GM20000 (cell line): ENCODE measurements at places on chromosomes 1 and 21.
A peak's percentile ranks its signal among the peaks of the same experiment; 100 is the strongest.

- DNase-seq, result peak; percentile 17
Measured at GRCh38 chr1:155136748-155137147, 1.1 kb downstream of the SLC50A1 start.

DNA sequence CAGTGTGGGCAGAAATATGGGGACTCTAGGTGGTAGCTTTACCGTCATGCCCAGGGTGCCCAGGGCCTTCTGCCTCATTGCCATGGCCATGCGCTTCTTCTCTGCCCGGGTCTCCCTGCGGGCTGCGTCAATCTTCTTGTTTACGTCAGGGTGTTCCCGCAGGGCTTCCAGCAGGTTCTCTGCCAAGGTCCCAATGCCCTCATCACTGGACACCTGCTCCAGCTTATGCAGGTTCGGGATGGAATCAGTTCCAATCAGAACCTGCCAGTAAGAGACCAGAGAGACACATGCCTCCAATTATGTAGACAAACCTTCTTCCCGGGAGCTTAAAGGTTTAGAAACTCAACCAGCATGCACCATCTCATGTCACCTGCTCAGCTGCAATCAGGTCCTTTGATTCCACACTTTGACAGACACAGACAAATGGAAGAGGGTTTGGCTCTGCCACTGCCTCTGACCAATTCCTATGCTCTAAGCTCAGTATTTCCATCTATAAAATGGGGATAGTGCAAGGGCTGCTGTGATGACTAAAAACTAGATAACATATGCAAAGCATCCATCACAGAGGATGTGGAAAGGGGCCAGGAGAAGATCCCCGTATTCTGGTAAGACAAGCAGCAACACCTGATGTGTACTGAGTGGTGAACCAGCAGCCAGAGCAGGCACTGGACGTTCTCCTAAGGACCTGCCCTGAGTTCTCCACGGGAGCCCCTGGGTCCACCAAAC is 121.2 kb downstream of the UBR4 start:
- DNase-seq, result no peak

GRCh38 chr1:36411674-36412648 is 14.3 kb upstream of the LSM10 start:
- no peak for DNase-seq

- no peak for DNase-seq
Measured at GRCh38 chr1:27513528-27513927, 23.6 kb upstream of the WASF2 start.

DNA sequence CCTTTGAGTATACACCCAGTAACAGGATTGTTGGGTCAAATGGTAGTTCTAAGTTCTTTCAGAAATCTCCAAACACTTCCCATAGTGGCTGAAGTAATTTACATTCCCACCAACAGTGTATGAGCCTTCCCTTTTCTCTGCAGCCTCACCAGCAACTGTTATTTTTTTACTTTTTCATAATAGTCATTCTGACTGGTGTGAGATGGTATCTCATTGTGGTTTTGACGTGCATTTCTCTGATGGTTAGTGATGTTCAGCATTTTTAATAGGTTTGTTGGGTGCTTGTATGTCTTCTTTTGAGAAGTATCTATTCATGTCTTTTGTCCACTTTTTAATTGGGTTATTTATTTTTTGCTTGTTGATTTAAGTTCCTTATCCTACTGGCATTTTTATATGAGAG is 26.4 kb upstream of the LAMC1 start:
- no peak for DNase-seq

DNA sequence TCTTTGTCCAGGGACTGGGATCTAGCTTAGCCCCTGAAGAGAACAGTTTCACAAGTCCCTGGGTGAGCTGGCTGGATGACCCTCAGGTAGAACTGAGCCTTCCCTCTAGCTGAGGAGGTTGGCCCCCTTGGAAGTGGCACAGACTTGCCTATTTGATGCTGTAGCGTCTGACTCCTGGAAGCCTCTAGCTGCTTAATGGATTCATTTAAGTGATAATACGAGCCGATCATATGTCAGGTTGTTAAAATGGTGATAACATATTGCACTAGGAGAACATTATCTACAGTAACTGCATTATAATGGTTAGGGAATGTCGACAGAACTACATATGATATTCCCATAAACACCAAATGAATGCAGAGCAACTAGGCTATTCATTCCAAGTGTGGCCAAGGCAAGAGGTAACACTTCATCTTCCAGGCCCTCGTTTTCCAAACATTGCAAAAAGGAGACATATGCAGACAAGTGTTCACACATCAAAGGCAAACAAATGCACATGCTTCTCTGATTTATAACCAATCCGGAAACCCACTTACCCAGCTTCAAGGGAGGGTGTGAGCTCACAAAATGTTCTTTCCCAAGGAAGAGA is 340.1 kb upstream of the PLXNA2 start:
- DNase-seq, result no peak
